A549 treated with Mapracorat at 1 μM for 4 hours (cell line): ENCODE measurements at places on chromosomes 11 and 22. TPM values are rescaled to one million over a fixed set of nuclear protein-coding genes. Genes with fewer than 3 reads are reported as not detected.

Gene INPP5J
- total RNA-seq = 0.44 to 0.56 TPM (median 0.54 TPM) in 5 replicates

Gene HTR3A
- total RNA-seq = not detected in 5 replicates

Gene XKR3
- total RNA-seq = not detected in 5 replicates

Gene OR52K1
- total RNA-seq = not detected in 5 replicates

Gene RAB36
- 7.0 to 8.4 TPM (median 7.8 TPM) in 5 replicates for total RNA-seq

Gene OR5W2
- total RNA-seq = not detected in 5 replicates

Gene CHCHD10
- 82.4 to 195 TPM (median 176 TPM) in 5 replicates for total RNA-seq

Gene LRFN4
- 68.1 to 127 TPM (median 112 TPM) in 5 replicates for total RNA-seq

Gene KCNJ4
- 0.18 to 0.56 TPM (median 0.35 TPM) in 5 replicates for total RNA-seq

Gene VSIG10L2
- total RNA-seq = not detected in 5 replicates

Gene DRICH1
- total RNA-seq = 0.18 to 0.46 TPM (median 0.22 TPM) in 3 of 5 replicates, not detected in the others

Gene LINC01488
- total RNA-seq = not detected in 5 replicates

Gene WDR74
- total RNA-seq = 74.3 to 86.7 TPM (median 77.3 TPM) in 5 replicates

Gene MPEG1
- total RNA-seq = not detected in 5 replicates

Gene C11orf86
- 44.1 to 80.8 TPM (median 70.7 TPM) in 5 replicates for total RNA-seq

Gene SUSD2
- total RNA-seq = 62.5 to 83.3 TPM (median 77.2 TPM) in 5 replicates

Gene JAM3
- 3.2 to 4.4 TPM (median 3.8 TPM) in 5 replicates for total RNA-seq

Gene ARHGAP42
- total RNA-seq = 4.3 to 5.6 TPM (median 5.1 TPM) in 5 replicates

Gene DUSP18
- 3.3 to 5.4 TPM (median 4.8 TPM) in 5 replicates for total RNA-seq

Gene CCDC157
- 2.4 to 3.4 TPM (median 3.2 TPM) in 5 replicates for total RNA-seq

Gene OR52I2
- not detected in 5 replicates for total RNA-seq

Gene NEFH
- 0.03 to 0.16 TPM (median 0.09 TPM) in 5 replicates for total RNA-seq

Gene LRRC56
- 0.54 to 1.1 TPM (median 0.72 TPM) in 5 replicates for total RNA-seq

Gene KCNQ1OT1
- total RNA-seq = 0.04 to 0.08 TPM (median 0.06 TPM) in 5 replicates
